ENCODE measurements at places on chromosomes 12 and 14.

DNA sequence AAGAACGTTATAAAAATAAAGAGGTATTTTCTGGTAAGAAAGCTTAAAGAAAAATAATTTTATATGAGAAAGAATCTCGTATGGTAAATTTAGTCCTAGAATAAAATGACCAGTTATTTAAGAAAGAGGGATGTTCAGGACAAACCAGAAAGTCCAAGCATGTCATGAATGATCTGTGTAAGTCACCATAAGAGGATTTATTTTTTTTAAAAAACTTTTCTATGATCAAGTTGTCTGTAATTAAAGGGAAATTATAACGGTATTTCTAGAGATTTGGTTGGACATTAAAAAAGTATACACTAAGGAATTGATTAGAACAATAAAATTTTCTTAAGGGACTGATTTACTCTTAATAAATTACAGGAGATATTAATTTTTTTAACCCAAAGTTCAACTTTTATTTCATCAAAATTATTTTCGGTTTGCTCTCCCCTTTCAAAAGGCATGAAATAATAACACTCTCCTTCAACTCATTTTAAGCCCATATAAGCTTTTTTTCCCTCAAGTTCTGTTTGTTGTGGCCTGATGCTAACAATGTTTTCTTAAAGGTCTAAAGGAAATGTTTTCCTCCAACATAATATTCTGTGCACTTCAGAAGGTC lies 49.9 kb upstream of the CPSF6 start:
- H3K36me3 ChIP-seq: peaks cover 4% of the 10 kb centered on the region
- no peak overlapping the region for H3K27ac ChIP-seq
- no peaks in the 10 kb centered on the region for H3K4me1 ChIP-seq
- no peaks in the 10 kb centered on the region for H3K27me3 ChIP-seq
- H3K4me3 ChIP-seq: no peak overlapping the region

GRCh38 chr12:132600048-132601032 lies 10.0 kb downstream of the LRCOL1 start:
- peak overlapping the region; percentile 92 for H3K4me3 ChIP-seq
- peaks cover 16% of the 10 kb centered on the region for H3K4me1 ChIP-seq
- H3K27ac ChIP-seq: peak overlapping the region; percentile 79
- peaks cover 16% of the 10 kb centered on the region for H3K36me3 ChIP-seq
- H3K27me3 ChIP-seq: peaks cover 65% of the 10 kb centered on the region

DNA sequence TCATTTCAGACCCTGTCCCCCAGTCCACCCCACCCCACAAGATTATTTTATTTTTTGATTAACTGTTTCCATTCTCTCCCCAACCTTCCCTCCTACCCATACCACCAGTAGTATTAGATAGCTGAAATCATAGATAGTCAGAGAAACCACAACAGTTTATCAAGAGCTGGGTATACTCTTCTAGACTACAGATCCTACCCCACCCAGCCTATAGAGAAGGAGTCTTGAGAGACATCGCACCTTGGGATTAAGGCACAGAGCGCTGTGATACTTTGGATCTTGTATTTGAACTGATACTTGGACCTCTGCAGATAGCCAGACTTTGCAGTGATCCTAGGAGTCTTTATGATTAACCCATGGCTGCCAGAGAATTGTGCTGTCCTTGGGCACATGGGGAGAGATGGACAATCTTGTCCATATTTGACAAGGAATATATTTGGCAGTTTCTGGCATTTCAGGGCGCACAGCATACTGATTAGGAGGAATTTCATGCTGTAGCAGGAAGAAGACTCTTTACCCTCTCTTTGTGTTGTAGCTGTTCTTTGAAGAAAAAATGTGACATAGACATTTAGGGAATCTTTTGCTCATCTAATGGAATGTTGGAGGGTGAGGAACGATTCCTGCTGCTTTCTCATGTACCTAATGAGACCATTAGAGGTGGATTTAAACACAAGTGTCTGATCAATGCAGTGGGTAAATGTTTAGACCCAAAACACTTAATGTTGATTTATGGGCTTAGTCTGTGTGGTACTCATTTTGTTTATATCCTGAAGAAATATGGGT lies 982 bp downstream of the RBMS2 start:
- no peak for DNase-seq
- peak overlapping the region; percentile 97 for H3K27ac ChIP-seq
- H3K36me3 ChIP-seq: no peaks in the 10 kb centered on the region
- peaks cover 18% of the 10 kb centered on the region for H3K4me1 ChIP-seq
- peaks cover 6% of the 10 kb centered on the region for H3K27me3 ChIP-seq
- H3K4me3 ChIP-seq: peak overlapping the region; percentile 88

- DNase-seq: no peak
- no peak overlapping the region for H3K4me3 ChIP-seq
- H3K4me1 ChIP-seq: peaks cover 7% of the 10 kb centered on the region
- no peaks in the 10 kb centered on the region for H3K36me3 ChIP-seq
- H3K27me3 ChIP-seq: no peaks in the 10 kb centered on the region
These were observed 319.9 kb downstream of the KCNC2 start for GRCh38 chr12:74889563-74890236.

- no peaks in the 10 kb centered on the region for H3K36me3 ChIP-seq
- H3K27me3 ChIP-seq: peaks cover 12% of the 10 kb centered on the region
- no peak overlapping the region for H3K4me3 ChIP-seq
- no peak overlapping the region for H3K27ac ChIP-seq
These were observed 141.7 kb upstream of the DAAM1 start for GRCh38 chr14:59046746-59047145.

GRCh38 chr14:103372552-103373304 lies 12.5 kb upstream of the MARK3 start:
- H3K4me3 ChIP-seq: no peak overlapping the region
- H3K27ac ChIP-seq: no peak overlapping the region
- no peaks in the 10 kb centered on the region for H3K4me1 ChIP-seq
- H3K27me3 ChIP-seq: peaks cover 18% of the 10 kb centered on the region

GRCh38 chr12:92039046-92039445 lies 106.6 kb downstream of the BTG1 start:
- no peak for DNase-seq
- H3K36me3 ChIP-seq: no peaks in the 10 kb centered on the region
- H3K27ac ChIP-seq: no peak overlapping the region
- H3K4me3 ChIP-seq: no peak overlapping the region
- H3K4me1 ChIP-seq: peaks cover 54% of the 10 kb centered on the region

DNA sequence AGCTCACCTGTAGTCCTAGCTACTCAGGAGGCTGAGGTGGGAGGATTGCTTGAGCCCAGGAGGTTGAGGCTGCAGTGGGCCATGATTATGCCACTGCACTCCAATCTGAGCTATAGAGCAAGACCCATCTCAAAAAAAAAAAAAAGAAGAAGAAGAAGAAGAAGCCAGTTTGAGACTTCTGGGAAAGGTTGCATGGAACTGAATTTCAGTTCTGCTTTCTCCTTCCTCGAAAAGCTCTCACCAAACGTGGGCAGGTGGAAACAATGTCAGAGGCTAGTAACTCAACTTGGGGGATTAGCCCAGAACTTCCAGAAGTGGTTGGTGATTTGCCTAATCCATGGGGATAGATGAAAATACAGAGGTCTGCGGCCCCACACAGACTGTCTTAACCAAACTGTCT lies 18.7 kb downstream of the FLVCR2 start:
- H3K36me3 ChIP-seq: no peaks in the 10 kb centered on the region
- no peak overlapping the region for H3K27ac ChIP-seq
- H3K27me3 ChIP-seq: no peaks in the 10 kb centered on the region
- H3K4me3 ChIP-seq: no peak overlapping the region
- no peaks in the 10 kb centered on the region for H3K4me1 ChIP-seq

DNA sequence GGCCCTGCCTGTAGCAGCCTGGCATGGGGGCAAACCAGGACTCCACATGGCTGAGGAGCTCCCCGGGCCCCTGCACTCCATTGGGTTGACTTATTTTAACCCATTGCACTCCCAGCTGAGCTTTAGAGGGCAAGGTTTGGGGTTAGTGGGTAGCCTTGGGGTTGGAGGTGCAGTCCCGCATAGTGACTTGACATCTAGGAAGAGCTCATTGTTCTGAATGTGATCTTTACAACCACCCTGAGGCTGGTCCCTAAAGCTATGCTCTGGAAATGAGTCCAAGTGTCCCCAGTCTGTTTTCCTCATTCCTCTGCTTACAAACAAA lies 36.4 kb downstream of the NFKBIA start:
- no peaks in the 10 kb centered on the region for H3K36me3 ChIP-seq
- H3K27ac ChIP-seq: peak overlapping the region; percentile 89
- no peak for DNase-seq
- peaks cover 24% of the 10 kb centered on the region for H3K4me1 ChIP-seq
- H3K27me3 ChIP-seq: no peaks in the 10 kb centered on the region
- H3K4me3 ChIP-seq: peak overlapping the region; percentile 25

GRCh38 chr14:55136241-55136640 lies 7.2 kb downstream of the LGALS3 start:
- H3K36me3 ChIP-seq: peaks cover 12% of the 10 kb centered on the region
- DNase-seq: no peak
- H3K27ac ChIP-seq: no peak overlapping the region
- peaks cover 11% of the 10 kb centered on the region for H3K4me1 ChIP-seq
- H3K27me3 ChIP-seq: no peaks in the 10 kb centered on the region
- no peak overlapping the region for H3K4me3 ChIP-seq

DNA sequence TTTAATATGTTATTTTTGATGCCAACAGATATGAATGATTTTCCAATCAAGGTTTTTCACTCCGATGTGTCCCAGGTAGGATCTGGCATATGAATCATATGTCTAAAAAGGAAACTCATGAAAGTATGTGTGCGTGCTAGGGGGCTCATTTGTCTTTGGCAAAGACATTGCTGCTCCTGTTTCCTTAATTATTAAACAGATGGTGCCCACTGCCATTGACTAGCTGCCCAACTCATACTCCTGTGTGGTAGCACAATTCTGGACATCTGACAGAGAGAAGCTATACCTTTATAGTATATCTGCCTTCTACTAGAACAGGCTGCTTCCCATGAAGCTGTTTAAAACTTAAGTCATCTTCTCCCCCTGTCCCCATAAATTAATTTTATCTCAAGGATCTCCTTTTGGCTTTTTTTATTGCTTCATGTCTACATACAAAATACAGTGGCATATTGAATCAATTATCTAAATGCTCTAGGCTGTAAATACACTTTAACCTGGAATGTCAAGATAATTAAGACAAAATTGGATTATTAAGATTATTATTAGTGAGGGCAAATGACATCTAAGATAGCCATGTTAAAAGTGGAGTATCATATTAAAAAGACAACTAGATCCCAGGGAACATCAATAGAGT lies 1.4 kb upstream of the PDE3A start:
- H3K4me3 ChIP-seq: no peak overlapping the region
- H3K4me1 ChIP-seq: no peaks in the 10 kb centered on the region
- H3K27ac ChIP-seq: no peak overlapping the region
- peaks cover 4% of the 10 kb centered on the region for H3K36me3 ChIP-seq
- DNase-seq: no peak

GRCh38 chr12:70598467-70599193 lies 38.6 kb downstream of the PTPRB start:
- H3K27me3 ChIP-seq: no peaks in the 10 kb centered on the region
- H3K27ac ChIP-seq: no peak overlapping the region
- no peak overlapping the region for H3K4me3 ChIP-seq
- peaks cover 2% of the 10 kb centered on the region for H3K36me3 ChIP-seq
- DNase-seq: no peak

DNA sequence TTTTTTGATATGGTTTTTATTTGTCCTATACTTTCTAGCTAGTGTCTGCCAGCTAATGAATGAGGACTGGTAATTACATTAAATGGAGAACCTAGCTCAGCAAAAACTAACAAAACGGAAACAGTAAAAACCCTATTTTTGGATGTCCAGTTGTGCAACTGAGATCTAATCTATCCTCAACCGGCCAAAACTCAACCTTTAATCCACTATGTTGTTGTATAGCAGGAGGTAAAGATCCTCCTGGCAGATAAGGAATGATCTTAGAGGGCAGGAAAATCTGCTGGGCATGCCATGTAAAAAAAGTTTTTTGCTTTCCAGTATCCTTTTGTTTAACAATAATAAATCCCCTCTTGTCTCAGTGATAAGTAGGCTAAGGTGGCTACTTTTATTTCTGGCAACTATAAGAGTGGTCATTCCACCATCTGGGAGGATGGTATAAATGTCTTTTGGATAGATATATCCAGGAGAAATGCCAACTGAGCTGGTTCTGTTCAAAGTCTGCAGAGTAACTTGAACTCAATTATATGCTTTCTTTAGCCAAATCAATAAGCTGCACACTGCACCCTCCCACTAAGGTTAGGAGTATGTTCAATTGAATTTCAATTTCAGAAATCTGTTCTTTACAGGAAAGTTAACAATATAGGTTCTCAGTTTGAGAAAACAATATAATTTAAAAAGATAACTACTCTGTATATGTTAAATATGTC lies 40.1 kb downstream of the WASHC3 start:
- no peak overlapping the region for H3K4me3 ChIP-seq
- H3K27me3 ChIP-seq: no peaks in the 10 kb centered on the region
- peaks cover 4% of the 10 kb centered on the region for H3K4me1 ChIP-seq
- H3K36me3 ChIP-seq: peaks cover 24% of the 10 kb centered on the region

DNA sequence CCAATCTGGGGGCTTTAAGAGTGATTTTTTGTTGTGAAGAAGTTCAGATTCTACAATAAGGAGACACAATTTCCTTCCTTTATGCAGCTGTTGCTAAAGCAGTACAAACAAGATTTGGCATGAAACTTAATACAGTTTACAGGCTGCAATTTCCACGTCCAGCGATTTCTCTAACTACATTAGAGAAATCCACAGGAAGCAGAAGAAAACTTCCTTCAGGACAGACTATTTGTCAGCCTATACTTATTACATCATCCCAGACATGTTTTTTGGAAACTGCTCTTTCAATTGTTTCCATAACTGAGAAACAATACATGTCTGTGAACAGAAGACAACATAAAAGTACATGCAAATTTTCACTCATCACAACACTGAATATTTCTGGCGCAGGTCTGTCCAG lies 204.3 kb downstream of the TTC7B start:
- no peak for DNase-seq
- H3K27me3 ChIP-seq: no peaks in the 10 kb centered on the region
- H3K36me3 ChIP-seq: no peaks in the 10 kb centered on the region
- no peak overlapping the region for H3K27ac ChIP-seq

- no peaks in the 10 kb centered on the region for H3K4me1 ChIP-seq
- H3K27ac ChIP-seq: no peak overlapping the region
- H3K27me3 ChIP-seq: peaks cover 94% of the 10 kb centered on the region
- DNase-seq: no peak
- no peak overlapping the region for H3K4me3 ChIP-seq
These were observed 14.0 kb downstream of the OTX2 start for GRCh38 chr14:56796259-56796658.

DNA sequence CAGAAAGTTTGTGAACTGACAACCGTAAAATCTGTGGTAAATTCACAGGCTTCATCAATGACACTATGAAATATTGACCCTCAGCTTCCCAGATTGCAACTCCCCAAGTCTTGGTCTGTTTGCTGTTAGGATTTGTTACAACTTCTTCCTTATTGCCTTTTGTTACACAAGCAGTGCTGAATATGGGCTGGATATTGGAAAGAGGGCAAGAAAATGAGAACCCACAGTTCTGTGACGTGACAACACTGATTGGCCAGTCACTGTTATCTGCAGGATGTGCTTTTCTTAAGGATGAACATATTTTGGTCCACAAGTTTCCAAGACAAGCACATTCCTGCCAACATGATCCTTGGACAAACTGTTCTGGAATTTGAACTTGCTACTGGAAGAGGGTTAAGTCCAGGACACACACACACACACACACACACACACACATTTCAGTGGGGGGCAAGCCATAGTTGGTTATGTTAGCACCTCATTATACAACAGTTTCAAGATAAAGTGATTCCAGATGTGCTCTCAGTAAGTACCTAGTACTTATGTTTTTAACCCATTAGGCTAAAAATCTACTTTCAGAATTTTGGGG lies 16.6 kb upstream of the SLC38A2 start:
- no peak overlapping the region for H3K27ac ChIP-seq
- no peaks in the 10 kb centered on the region for H3K36me3 ChIP-seq
- H3K27me3 ChIP-seq: no peaks in the 10 kb centered on the region
- peaks cover 11% of the 10 kb centered on the region for H3K4me1 ChIP-seq

- no peaks in the 10 kb centered on the region for H3K27me3 ChIP-seq
- peak overlapping the region; percentile 98 for H3K4me3 ChIP-seq
- DNase-seq: no peak
- peaks cover 47% of the 10 kb centered on the region for H3K4me1 ChIP-seq
- peak overlapping the region; percentile 98 for H3K27ac ChIP-seq
These were observed 4.2 kb downstream of the CALM1 start for GRCh38 chr14:90400904-90401561.

All from effector memory CD8-positive, alpha-beta T cell (primary cell).